ENCODE measurements at places on chromosomes 12 and 14.

GRCh38 chr12:46998811-46999368 is 80.5 kb upstream of the PCED1B start:
- no peak for DNase-seq

- no peak for DNase-seq
These were observed 23.6 kb downstream of the TMEM30B start for GRCh38 chr14:61257469-61258057.

DNA sequence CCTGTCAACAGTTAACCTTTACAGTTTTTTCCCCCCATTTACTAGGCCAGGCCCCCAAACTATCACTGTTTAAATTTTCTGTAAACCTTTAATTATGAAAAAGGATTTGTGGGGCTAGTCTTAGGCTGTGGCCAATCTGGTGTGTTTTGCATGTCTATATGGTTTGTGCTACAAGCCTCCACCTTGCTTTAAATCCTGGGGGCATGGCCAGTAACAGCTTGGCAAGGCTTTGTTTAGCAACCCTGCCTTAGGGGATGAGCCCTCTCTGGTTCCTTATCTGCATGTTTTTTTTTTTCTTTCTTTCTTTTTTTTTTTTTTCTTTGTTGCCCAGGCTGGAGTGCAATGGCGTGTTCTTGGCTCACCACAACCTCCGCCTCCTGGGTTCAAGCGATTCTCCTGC is 102.7 kb downstream of the KCNMB4 start:
- DNase-seq, result no peak

- DNase-seq, result no peak
These were observed 533.9 kb downstream of the VRK1 start for GRCh38 chr14:97331058-97331457.

DNA sequence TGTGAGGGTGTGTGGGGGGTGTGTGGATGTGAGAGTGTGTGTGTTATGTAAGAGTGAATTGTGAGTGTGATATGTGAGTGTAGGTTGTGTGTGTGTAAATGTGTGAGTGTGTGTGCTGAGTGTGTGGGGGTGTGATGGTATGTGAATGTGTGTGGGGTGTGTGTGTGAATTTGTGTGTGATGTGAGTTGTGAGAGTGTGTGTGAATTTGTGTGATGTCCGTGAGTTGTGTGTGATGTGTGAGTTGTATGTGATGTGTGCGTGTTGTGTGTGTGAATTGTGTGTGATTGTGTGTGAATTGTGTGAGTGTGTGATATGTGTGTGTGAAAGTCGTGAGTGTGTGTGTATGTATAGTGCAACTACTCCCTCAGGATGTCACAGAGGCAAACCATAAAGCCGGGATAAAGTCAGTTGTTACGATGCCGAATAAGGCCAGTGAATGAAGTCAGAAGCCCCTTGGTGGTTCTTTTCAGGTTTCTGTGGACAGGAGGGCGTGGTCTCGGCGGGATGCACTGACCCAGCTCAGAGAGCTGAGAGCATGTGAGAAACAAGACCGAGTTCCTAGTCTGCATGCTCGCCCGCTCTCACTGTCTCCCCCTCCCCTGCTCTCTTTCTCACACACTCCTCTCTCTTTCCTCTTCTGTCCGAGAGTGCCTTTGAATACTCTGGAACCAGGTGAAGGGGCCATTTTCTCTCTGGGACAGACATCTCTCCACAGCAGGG is 71.8 kb upstream of the MAX start:
- no peak for DNase-seq

DNA sequence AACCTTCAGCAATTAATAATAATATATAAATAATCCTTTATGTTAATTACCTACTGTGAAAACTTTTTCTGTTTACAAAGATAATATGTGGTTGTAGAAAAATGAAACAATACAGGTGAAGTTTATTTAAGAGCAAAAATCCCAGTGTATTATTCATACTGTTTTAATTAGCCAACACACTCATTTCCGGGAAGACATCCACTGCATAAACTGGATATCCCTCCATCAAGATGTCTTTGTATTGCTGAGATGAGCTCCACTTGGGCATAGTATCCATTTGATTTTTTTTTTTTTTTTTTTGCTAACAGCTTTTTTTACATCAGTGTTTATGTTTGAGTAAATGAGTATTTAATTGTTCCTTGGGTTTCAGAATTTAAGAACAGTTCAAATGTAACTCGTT is 13.7 kb upstream of the DERA start:
- no peak for DNase-seq

GRCh38 chr12:57893431-57894353 is 47.2 kb upstream of the CTDSP2 start:
- no peak for DNase-seq

DNA sequence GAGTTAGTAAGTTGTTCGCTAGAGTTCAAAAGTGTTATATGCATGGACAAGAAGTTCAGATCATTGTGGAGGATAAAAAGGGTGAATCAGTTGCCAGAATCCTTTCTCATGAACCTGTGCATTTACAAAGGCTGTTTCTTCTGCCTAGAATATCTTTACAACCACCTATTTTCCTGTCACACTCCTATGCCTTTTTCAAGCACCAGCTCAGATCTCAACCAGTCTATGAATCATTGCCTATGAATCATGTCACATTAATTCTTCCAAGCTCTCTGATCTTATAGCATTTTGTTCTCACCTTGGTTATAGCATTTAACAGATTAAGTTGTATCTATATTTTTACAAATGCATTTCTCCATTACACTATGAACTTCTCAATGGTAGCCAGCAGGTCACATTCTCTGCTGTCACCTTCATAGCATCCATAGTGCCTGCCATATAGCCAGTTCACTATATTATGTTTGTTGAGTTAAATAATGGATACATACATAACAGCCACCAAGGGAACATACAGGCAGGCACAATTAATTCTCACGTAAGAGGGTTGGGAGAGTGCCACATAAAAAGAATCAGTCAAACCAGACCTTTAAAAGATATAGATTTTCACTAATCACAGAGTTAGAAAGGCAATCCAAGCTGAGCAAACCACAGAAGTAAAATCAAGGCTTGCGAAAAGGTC is 573.0 kb downstream of the FOXG1 start:
- DNase-seq, result no peak

- DNase-seq, result no peak
These were observed 147.5 kb downstream of the IPO8 start for GRCh38 chr12:30548203-30548602.

DNA sequence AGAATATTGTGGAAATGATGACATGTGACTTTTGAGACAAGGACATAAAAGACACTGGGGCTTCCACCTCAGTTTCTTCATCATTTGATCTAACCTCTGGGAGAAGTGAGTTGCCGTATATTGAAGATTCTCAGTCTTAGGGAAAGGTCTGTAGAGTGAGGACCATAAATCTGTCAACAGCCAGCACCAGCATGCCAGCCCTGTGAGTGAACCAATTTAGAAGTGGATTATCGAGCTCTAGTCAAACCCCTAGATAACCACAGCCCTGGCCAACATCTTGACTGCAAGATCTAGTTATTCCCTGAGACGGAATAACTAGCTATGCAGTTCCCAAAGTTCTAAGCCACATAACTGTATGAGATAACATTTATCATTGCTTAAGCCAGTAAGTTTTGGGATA is 108.8 kb upstream of the PTPRR start:
- DNase-seq, result no peak

DNA sequence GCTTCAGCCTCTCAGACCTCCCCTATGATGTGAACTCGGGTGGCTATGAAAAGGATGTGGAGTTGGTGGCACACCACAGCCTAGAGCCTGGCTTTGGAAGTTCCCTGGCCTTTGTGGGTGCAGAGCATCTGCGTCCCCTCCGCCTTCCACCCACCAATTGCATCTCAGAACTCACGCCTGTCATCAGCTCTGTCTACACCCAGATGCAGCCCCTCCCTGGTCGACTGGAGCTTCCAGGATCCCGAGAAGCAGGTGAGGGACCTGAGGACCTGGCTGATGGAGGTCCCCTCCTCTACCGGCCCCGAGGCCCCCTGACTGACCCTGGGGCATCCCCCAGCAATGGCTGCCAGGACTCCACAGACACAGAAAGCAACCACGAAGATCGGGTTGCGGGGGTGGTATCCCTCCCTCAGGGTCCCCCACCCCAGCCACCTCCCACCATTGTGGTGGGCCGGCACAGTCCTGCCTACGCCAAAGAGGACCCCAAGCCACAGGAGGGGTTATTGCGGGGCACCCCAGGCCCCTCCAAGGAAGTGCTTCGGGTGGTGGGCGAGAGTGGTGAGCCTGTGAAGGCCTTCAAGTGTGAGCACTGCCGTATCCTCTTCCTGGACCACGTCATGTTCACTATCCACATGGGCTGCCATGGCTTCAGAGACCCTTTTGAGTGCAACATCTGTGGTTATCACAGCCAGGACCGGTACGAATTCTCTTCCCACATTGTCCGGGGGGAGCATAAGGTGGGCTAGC is 7.0 kb upstream of the RPS26 start:
- no peak for DNase-seq

DNA sequence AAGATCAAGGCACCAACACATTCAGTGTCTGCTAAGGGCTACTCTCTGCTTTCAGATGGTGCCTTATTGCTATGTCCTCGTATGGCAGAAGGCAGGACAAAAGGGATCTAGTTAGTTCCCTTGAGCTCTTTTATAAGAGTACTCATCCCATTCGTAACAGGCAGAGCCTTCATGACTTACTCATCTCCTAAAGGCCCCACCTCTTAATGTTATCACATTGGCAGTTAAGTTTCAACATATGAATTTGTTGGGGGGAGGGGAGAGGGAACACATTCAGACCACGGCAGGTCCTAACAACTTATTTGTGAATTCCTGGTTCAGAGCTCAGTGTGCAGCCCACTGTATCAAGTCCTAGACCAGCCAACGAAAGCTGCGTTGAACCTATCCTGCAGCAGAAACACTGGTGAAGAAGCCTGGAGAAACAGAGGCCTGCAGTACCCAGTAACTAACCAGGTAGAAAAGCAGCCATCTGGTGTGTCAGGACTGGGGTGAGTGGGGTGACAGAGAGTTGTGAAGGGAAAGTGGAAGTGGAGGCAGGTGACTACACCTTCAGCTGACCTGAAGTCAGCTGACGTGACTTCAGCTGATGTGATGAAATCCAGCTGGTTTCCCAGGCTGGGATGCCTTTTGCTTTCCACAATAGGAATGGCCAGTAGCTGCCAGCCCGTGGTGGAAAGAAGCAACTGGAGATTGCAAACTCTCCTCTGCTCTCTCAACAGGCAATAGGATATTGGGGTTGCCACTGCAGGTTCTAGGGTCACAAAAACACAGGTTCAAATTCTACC is 101.6 kb upstream of the PLXNC1 start:
- no peak for DNase-seq

- DNase-seq, result no peak
These were observed 18.7 kb upstream of the KICS2 start for GRCh38 chr12:64240781-64241180.

- no peak for DNase-seq
These were observed 208.2 kb downstream of the KIF26A start for GRCh38 chr14:104346608-104347007.

DNA sequence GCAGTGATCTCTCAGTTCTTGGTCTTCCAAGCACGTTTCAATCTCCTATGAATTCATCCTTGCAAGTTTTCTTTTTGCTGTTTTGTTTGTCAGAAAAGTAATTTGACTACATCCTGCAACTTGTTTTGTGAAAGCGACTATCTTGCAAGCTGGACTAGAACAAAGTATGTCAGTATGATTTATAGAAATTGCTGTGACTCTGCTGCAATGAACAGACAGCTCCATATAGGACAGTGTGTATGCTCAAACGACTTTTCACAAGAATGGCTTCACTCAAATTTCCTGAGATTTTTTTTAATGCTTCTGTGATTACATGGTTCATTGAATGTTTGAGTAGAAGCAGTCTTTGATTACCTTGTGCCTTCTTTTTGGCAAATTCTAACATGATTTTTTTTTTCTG is 123.5 kb upstream of the TRHDE start:
- no peak for DNase-seq

DNA sequence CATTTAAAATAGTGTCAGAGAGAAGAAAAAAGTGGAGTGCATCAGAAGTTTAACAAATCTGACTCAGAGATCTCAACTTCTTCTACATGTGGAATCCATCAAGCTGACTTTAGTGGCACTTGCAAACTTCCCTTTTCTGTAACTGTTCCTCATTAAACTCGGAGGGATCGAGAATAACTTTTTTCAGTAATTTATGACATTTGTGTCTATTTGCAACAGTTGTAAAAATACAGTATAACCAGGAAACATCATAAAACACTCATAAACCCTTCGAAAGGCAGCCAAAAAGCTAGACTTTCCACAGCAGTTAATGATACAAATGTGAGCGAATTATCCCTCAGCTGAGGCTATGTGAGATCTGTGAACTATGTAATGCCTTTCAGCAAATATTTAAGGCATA is 1936.8 kb upstream of the SEL1L start:
- no peak for DNase-seq

DNA sequence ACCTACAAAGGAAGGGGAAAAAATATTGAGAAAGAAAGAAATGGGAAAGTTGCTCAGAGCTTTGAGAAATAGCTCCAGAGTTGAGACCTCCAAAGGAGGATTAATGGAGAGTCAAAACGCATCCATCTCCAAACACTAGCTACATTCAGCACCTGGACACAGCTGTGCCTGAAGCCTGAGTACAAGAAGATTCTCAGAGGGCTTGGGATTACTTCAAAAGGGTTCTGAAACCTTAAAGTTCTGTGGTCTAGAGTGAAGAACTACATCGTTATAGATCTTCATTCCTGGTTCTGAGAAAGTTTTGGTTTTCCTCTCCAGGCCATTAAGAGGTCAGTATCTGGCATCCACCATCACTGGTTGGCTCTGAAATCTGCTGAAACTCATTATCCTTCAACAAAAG is 10.5 kb upstream of the TMED10 start:
- no peak for DNase-seq

- DNase-seq, result no peak
These were observed 464.9 kb downstream of the PDZRN4 start for GRCh38 chr12:41652981-41653380.

DNA sequence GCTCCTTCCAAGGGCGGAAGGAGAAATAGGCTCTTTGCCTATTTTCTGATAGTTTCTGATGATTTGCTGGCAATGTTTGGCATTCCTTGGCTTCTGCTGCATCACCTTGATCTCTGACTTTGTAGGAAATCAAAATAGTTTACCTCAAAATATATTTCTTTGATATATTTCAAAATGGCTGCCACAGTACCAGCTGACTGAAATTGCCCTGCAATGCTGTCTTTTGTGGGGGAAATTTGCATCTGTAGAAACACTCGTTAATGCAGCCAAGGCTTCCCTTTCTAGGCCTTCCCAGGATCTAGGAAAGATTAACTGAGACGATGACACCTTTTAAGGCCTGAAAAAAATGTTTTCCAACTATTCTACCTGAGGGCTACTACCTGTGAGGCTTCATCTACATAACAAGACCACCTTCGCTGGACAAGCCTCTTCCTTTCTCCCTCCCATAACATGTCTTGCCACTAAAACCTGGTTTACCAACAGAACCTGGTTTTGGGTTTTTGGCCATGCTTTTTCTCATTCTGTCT is 212.8 kb upstream of the SSTR1 start:
- no peak for DNase-seq
